Type B pancreatic cell (in vitro differentiated cells): ENCODE measurements at places on chromosomes 6 and 20. TPM values are rescaled to one million over a fixed set of nuclear protein-coding genes. Genes with fewer than 3 reads are reported as not detected.

GRCh38 chr6:112429226-112429625 is 82.1 kb downstream of the RFPL4B start:
- no peak for DNase-seq

DNA sequence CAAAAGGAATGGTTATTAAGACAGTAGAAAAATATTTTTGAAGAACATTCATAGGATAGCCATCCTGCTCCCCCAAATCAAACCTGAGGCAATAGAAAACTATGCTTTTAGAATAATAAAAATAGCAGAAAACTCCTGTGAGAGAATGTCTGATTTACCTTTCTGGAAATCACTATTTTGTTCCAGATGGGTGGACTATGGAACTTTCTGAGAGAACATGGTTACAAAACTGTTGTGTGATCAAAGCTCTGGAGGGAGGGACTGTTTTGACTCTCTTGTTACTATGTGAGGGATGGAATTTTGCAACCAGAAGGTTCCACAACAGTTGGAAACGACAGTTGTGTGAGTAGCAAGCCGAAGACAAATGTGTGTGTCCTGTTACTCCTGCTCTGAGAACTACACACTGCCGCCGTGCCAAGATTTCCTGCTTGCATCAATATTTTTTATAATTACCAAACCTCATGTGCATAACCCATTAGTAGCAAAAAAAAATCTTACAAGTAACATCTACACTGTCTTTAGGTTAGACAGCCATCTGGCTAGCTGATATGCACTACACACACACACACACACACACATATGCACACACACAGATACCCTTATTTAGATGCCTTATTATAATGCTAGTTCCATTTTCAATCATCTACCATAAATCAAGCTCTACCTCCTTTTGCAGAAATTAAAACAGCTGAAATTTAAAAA is 11.0 kb upstream of the HIVEP1 start:
- DNase-seq = no peak

DNA sequence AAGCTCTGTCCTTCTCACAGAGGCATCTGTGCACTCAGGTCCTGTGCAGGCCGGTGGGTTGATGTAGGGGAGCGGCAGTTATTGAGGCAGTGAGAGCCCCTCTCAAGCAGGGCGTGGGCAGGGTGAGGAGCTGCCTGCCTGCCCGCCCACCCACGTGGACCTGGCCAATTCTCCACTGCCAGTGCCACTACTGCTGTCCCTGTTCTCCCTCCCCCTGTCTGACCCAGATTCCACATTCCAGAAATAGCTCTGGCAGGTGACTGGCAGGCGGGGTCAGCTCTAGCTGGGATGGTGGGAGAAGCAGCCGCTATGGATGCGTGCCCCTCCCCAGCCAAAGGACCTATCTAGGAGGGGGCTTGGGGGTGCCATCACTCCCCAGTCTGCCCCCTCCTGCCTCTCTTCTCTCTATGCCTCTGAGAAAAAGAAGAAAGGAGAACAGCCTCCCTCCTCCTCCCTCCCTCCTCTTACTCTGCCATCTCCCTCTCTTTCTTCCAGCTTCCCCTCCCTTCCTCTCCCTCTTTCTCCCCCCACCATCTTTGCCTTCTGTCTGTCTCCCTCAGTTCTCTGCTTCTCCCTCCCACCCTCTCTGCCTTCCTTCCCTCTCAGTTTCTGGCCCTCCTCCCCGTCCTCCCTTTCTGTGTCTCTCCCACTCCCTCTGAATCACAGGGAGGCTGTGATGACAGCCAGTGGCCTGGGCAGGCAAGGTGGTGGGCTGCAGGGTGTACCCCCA is 86.5 kb upstream of the MYL9 start:
- no peak for DNase-seq

- DNase-seq = no peak
Measured at GRCh38 chr6:130009146-130009545, 9.2 kb upstream of the L3MBTL3 start.

MYB gene
- total RNA-seq = 4.7 and 4.9 TPM in 2 replicates

LRRC73 gene
- total RNA-seq = 1.5 and 2.9 TPM in 2 replicates

- DNase-seq = no peak
Measured at GRCh38 chr20:40192529-40192928, 496.5 kb downstream of the MAFB start.

DNA sequence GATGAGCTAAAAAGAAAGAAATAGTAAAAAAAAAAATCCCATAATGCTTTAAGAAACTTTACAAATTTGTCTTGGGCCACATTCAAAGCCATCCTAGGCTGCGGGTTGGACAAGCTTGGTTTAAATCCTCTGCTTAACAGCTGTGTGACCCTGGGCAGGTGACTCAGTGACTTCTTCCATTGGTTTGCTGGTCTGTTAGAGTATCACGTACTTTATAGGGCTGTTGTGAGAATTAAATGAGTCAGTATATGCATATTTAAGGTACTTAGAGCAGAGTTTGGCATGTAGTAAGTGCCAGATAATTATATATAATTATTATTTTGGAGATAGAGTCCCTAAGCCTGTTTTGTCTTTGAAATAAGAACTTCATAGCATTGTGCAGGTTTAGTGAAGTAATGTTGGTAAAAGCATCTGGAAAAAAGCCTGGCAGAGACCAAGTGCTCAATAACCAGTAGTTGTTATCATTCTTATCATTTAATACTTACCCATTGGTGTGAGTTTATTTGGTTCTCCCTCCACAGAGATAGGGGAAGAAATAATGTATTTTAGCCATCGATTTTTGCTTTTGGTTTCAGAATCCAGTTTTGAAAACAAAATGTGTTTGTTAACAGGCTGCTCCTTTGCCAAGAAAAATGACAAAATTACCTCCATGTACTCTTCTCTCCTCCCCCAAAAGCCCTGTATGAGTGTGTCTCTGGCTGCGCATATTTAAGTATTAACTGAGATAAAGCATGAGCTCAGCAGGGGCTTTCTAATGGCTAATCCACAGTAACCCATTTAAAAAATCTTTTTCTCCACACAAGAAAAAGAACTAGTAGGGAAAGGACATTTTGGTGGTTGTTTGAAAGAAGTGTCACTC is 67.2 kb downstream of the FOXO3 start:
- DNase-seq = no peak

DNA sequence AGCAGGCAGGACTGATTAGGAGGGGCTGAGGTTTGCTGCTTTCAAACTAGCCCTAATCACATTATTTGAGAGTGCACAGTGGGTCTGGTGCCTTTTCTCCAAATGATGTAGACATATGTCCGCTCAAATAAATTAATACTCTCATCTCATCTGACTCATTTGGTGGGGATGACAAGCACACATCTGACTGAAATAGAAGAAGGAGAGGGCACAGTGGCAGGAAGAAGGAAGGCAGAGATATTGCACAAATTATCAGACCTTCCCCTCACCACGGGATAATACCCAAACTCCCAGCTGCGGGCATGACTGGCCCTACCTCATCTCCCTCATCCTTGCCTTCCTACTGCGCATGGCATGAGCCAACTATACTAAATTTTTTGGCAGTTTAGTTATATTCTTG is 33.9 kb upstream of the TNFRSF21 start:
- no peak for DNase-seq

DNA sequence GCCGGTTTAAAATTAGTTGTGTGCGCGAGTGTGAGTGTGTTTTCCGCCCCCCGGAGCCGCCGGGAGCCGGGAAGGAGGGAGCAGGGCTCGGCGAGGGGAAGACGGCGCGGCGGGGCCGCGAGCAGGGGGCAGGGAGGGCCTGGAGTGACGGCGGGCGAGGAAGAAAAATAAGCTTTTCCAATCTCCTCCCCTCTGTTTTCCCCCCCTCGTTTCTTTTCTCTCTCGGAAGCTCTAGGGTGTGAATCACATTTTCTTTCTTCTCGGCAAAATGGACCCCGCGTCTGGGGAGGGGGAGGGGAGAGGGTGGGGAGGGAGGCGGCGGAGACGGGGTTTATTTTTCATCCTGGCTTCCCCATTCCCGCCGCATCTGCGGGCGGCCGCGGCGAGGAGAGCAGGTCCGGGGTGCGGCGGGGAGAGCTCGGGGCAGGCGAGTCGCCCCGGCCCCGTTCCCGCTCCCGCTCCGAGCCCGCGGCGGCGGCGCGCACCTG is 881 bp downstream of the BICRAL start:
- peak; percentile 88 for DNase-seq
